Transverse colon (tissue), 4 donors: ENCODE measurements at places on chromosomes 3 and 15.
A peak's percentile ranks its signal among the peaks of the same experiment; 100 is the strongest.

GRCh38 chr3:52795298-52795900, 803 bp downstream of the ITIH3 start:
- DNase-seq, result no peak

DNA sequence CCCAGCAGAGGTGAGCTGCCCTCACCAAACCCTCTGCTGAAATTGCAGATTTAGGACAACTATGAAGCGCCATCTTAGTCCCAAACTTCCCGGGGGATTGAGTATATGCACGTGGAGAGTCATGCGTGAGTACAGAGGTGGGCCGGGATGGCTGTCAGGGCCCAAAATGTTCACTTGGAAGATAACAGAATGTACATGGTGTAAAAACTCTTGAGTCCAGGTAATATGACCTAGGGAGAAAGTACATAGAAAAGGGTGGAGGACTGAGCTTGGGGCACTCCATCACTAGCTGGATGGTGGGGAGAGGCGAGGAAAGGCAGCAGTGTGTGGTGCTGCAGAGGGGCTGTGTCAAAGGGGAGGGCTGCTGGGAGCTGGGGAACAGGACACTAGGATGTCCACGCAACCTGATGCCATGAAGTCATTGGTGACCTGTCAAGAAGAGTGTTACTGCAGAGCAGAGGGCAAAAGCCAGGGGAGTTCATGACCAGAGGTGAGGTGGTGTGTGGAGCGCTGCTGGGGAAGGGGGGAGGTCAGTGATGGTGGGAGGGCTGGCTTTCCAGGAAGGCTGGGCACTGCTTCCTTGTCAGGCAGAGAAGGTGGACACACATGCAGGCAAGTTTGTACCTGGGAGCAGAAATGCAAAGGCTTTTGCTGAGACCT, 236.2 kb upstream of the LYSMD4 start:
- no peak for DNase-seq

GRCh38 chr15:67059127-67059553, 6.3 kb upstream of the SMAD3 start:
- peak; percentile 57 for DNase-seq

DNA sequence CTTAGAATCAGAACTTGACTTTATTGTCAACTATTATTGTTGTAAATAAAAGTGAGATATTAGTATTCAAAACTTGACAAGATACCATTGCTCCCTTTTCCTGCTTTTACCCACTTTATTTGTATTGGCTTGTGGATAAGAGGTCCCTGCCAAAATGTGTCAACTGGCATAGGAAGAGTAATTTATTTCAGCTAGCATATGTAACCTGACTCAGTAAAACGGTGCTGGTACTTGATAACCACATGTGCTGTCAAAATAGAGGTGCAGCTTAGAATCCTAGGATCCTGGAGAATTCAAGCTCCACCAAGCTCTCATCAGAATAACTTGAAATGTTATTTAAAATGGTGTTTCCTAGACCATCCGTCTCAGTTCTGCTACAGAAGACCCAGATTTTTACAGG, 90.2 kb upstream of the TGFBR2 start:
- no peak for DNase-seq

DNA sequence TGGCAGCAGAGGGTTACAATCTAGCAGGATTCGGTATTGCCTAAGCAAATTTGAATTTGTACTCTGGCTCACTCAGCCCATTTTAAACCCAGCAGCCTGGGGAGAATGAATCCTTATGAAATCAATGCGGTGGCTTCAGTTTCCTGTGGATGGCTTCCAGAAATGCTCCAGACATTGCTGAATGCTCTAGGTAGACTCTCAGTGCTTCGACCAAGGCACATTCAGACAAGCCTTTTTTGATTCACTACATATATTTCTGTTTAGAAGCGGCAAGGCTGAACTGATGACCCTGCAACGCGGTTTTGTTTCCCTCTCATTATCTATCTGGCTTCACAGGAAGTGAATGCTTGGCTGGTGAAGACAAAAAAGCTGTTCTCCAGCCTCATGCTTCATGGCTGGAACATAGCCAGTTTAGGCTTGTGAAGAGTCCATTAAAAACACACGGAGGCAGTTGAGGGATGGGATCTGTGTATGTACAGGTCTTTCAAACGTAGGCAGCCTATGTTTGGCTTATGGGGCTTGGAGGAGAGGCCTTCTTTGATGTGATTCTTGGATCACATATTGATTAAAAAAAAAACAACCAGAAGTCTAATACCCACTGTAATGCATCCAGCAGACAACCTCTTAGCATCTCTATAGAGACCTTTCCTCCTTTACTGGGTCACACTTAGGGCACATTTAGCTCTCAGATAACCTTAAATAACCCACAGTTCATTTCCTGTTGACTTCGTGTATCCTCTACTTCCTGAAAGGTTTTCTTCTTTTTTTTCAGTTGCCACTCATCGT, 400.2 kb upstream of the TBL1XR1 start:
- no peak for DNase-seq

- no peak for DNase-seq
Measured at GRCh38 chr15:88484682-88485331, 17.3 kb downstream of the MRPS11 start.

DNA sequence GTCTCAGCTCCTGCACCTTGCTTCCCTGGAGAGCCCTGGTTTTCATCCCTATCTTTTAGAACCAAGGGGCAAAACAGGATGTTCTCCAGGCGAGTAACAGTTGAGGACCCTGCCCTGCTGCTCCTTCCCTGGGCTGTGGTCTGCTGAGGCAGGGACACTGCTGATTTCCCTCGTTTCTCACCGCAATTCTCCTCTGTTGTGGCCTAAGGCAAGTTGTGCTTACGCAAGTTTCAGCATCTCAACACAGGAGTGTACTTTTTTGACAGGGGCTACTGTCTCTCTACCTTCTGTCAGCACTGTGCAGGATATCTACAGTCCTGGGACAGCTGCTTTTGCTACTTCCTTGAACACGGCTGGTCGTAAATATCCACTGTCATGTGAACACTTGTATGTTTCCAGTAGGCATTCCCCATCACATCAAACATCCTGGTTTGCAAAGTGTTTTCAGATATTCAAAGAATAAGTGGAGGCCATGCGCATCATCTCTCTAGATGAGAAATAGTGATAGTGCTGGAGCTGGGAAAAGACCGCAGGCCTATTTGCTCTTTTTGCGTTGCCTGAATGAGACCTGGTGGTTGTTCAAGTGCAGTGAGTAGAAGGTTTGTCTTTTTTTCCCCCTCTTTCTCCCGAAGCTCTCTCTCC, 110.1 kb upstream of the PLXNA1 start:
- DNase-seq, result no peak

DNA sequence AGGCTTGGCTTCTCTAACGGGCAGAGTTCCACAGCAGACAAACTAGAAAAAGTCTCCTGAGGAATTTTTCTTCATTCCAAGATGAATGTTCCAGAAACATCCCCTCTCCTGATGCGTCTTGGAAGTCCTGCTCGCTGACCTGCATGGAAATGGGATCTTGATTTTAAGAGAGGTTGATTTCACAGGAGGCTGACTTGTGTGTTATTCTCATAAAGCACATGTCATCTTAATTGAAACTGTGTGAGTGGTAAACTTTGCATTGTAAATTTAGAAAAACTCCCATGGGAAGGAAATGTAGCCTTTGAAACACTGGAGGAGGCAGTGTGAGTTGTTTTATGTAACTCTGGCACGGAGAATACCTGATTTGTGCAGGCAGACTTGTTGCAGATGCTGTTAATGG, 337.8 kb upstream of the NR2E3 start:
- no peak for DNase-seq

DNA sequence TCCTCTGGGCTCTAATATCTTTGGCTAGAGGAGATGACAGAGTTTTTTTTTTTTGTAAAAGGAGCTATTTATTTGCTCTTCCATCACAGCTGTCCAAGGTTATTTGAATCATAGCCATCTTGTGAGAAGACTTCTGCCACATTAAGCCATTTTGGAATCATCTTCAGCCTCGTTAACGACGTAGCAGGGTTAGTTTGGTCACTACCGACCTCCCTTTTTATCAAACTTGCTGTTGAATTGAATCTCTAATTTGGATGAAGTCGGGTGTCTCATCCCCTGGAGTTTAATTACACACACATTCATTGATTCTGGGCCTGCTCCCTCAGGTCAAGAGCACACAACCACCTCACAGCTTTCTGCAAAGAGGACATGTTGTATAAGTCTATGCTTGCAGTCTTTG, 238.7 kb downstream of the CPNE4 start:
- no peak for DNase-seq

DNA sequence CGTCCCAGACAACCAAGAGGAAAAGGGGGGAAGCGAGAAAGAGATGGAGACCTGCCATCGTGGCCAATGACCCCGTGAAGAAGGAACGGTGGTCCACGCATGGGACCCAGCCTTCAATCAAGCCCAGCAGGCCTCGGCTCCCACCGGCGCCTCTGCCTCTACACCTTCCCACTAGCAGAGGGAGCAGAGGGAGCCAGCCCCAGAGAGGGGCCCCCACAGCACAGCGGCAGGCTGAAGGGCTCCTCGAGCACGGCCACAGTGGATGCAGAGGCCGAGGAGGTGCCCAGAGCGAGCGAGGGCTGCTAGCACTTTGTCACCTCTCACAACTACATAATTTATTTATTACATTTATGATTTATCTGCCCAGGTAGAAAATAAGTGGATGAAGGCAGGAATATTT, 68.4 kb upstream of the TOPAZ1 start:
- DNase-seq, result no peak

DNA sequence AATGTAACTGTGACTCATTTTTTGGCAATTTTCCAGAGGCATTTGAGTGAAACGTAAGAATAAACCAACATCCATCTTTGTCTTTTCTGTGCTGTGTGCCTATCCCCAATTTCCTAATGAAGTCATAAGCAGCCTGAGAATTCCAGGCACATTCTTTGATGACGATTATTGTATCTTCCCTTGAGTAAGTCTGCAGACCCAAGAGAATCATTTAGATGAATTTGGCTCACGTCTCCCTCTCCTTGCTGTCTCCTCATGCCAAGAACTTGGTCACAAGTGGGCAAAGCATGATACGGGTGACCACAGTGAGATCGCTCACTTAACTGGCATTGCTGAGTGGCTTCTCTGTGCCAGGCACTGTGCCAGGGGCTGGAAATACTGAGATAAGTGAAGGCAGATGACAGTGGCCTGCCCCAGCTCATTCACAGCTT, 384.5 kb upstream of the IL12A start:
- no peak for DNase-seq

DNA sequence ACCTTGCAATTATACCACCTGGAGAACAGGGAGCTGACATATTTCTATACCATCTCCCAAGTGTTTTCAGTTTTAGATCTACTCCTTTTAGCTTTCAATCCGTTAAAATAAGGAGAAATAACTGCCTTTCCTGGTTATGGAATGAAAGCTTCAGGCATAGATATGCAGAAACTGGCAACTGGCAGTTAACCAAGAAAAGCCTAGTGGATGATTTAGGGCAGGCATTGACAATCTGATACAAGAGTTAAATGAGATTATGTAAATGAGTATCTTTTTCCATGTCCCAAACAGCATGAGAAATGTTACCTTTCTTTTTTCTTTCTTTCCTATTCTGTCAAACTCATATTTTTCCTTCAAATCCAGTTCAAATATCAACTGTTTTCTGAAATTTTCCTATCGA, 689.1 kb upstream of the DPPA4 start:
- DNase-seq, result no peak

- DNase-seq, result peak; percentile 11
Measured at GRCh38 chr3:48926425-48927392, 8.1 kb downstream of the ARIH2 start.

DNA sequence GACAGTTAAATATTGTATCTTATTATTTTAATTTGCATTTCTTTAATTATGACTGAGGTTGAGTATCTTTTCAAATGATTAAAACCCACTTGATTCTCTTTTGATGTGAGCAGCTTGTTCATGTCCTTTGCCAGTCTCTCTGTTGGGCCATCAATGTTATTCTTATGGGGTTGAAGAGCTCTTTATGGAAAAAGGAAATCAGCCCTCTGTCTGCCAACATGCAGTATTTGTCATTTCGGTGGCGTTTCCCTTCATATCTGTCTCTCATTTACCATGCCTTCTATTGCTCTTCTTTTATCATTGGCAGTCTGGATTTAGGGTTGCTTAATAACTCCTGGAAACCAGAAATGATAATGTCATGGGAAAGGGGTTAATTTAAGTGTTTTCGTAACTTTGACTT, 340.7 kb upstream of the DNAJC19 start:
- no peak for DNase-seq

- no peak for DNase-seq
Measured at GRCh38 chr15:28890711-28891495, 5.1 kb downstream of the APBA2 start.

DNA sequence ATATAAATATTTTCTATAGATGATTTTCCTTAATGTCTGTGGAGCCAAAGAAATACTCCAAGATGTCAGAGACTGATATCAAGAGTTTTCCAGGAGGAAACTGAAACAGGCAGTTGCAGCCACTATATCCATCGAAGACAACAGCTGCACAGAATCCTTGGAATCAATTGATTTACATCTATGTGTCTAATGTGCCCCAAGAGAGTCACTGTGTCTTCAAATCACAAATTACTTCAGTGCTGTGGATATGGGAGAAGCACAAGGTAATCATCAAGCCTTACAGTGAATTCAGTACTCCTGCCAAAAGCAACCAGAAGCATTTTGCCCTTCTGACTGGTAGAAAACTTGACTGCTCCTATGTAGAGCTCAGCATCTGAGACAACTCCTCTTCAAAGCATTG, 51.1 kb downstream of the CPNE4 start:
- no peak for DNase-seq

- no peak for DNase-seq
Measured at GRCh38 chr15:86327230-86327865, 247.7 kb downstream of the AGBL1 start.

DNA sequence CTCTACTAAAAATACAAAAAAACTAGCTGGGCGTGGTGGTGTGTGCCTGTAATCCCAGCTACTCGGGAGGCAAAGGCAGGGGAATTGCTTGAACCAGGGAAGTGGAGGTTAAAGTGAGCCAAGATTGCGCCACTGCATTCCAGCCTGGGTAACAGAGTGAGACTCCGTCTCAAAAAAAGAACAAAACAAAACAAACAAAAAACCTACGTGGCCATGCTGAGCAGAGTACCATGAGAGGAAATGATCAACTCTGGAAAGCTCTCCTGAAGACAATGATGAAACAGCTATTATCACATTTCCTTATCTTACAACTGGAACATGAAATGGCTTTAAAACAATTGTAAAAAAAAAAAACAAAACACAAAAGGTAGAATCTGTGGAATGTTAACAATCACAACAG, 75.2 kb downstream of the CHSY1 start:
- DNase-seq, result no peak

GRCh38 chr15:82103468-82103867, 57.6 kb upstream of the MEX3B start:
- DNase-seq, result no peak

GRCh38 chr15:76577879-76578512, 241.4 kb downstream of the ISL2 start:
- DNase-seq, result no peak

DNA sequence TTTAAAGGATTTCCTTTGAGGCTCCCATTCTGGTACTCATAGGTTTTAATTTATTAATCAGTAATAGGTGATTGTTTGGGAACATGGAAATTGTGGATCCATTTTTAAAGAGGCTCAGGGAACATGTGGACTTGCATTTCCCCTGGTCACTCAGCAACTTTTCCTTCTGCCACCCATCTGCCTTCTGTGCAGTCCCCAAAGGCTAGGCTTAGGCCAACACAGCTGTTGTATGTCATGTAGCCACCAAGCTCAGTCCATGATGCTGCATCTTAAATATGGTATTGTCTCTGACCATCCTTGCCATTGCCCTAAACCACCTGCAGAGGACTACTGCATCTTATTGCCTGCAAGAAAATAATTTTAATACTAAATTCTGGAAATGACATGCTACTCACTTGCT, 416.7 kb upstream of the SEMA6D start:
- no peak for DNase-seq
